ENCODE measurements at places on chromosomes 7 and 10. TPM values are rescaled to one million over a fixed set of nuclear protein-coding genes. Genes with fewer than 3 reads are reported as not detected.

- DNase-seq, result no peak
Observed at GRCh38 chr10:70771311-70772194, 13.6 kb downstream of the TBATA start.

GRCh38 chr7:37781156-37781555 lies 67.2 kb upstream of the NME8 start:
- no peak for DNase-seq

DNA sequence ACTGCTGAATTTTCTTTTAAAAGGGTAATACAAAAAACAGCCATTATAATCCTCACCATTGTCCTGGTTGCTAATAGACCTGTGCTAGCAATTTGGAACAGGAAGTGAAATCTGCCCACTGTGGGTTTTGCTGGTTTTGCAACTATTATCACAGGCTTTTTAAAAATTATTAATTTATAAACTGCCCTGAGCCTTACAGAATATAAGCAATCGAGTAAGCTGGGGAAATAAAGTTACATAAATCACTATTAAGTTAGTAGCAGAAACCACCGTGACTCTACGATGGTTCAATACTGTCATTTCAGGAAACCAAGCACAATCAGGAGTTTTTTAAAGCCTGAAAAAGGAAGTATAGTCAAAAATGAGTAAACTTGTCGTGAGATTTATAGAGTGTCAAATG lies 62.3 kb downstream of the TMEM26 start:
- DNase-seq, result no peak

DNA sequence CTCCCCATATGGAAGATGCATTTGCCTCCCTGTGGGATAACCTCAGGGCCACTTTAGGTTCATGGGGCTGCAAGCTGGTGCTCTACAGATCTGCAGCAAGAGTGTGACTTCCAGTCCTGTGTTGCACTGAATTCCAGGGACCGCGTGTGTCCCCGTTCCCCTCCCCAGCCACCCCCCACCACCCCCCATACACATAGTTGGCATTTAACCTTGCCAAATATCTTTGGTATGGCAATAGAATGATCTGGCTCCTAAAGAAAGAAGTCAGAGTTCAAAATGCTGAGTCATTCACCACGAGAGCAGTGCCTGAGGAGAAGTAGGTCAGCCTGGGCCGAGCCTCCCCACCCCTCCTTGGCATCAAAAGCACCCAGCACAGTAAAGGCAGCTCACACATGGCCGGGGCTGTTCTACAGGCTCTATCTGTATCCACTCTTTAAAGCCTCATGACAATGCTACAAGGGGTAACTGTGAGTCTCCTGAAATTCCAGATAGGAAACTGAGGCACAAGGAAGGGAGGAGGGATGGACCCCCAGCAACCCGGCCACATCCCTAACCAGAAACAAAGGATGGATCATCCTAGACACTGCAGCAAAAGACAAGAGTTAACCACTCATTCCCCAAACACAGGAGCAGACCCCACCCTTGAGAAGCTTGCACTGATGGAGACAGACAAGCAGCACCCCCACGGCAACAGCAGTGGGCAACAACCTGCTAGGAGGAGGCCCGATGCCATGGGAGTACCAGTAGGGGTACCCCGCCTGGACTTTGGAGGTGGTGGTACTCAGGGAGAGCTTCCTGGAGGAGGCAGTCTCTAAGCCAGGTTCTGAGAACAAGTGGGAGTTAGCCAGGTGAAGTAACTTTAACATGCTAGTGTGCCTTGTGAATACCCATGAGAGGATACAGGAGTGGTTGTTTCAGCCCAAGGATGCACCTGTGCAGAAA lies 70.3 kb upstream of the NANOS1 start:
- no peak for DNase-seq

DNA sequence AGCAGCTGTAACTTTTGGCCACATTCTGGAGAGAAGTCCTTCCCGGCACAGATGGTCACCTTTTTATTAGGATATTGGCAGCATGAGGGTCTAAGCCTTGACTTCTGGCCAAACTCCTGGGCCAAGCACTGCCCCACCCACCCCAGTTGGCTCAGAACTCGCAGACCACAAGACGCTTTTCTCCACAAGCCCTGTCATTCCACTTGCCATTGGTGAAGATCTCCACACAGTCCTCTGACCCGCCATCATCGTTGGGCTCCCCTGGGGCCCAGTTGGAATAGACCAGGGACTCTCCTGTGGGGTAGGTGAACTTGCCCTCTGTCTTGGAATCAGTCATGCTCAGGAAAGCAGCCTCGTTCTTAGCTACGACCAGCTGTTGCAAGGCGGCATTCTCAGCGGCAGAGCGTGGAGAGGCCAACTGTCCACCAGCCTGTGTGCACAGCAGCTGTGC lies 11.2 kb downstream of the SFTPD start:
- DNase-seq, result no peak

DNA sequence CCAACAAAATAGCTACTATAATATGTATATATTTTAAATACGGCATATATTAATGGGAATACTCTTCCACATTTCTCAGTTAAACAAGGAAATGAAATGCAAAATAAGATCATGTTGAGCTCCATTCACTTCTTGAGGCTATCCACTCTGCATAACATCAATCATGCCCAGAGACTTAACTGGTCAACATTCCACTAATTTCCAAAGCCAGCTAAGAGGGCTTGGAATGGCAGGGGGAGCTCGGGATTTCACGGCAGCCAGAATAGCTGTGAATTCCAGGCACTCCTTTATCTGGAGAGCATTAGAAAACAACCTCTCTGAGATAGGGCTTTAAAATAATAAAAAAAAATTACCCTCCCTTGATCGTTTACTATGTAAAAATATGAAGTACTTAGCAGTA lies 194.9 kb upstream of the CDCA7L start:
- DNase-seq, result no peak

- DNase-seq, result no peak
Observed at GRCh38 chr10:26914898-26915297, 54.1 kb upstream of the ABI1 start.

DNA sequence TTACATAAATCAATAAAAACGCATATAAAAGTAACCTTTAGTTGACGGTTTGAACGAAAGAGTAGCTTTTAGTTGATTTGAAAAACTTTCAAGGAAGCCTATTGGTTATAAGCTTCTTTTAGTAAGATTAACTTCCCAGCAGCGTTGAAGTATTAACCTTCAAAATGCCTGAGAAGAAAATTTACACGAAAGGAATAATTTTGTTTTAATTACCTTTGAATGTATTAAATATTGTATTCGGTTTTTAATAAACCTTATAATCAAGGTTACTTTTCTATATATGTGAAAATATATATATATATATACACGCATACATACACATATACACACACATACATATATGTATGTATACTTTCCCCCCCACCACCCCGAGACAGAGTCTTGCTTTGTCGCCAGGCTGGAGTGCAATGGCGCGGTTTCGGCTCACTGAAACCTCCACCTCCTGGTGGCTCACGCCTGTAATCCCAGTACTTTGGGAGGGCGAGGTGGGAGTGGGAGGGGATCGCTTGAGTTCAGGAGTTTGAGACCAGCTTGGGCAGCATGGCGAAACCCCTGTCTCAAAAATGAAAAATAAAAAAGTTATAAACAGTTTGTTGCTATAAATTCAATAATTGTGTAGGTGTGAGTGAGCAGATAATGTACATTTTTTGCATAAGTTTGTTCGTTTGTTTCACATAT lies 57.6 kb upstream of the EZH2 start:
- no peak for DNase-seq

GRCh38 chr7:76285604-76286374 lies 16.7 kb upstream of the HSPB1 start:
- DNase-seq, result no peak

- no peak for DNase-seq
Observed at GRCh38 chr10:77263700-77264099, 373.9 kb downstream of the KCNMA1 start.

GRCh38 chr10:51137756-51138529 lies 63.7 kb downstream of the PRKG1 start:
- no peak for DNase-seq

- DNase-seq, result no peak
Observed at GRCh38 chr7:137670222-137671064, 176.3 kb downstream of the DGKI start.

DNA sequence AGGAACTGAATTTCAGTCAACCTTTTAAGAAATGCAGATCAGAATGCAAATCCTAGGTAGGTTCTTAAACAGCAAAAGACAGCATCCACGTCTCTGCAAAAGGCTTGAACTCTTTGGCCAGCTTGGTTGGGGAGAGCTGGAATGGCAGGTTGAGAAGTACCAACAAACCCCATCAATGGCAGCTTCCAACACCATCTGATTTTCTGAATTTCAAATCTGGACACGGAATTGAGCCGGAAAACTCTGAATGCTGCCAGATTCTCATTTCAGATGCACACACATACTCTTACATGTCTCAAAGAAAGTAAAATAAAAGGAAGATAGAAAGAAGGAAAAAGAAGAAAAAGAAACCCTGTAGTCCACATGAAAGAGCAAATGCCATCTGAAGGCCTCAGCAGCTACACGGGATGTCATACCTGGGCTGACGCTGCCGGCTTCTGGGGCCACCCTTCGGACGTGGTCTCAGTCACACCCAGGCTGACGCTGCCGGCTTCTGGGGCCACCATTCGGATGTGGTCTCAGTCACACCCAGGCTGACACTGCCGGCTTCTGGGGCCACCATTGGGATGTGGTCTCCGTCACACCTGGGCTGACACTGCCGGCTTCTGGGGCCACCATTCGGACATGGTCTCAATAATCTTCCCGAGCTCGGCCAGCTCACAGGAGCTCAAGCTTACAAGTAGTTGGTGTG lies 165.3 kb downstream of the PTPRN2 start:
- no peak for DNase-seq

DNA sequence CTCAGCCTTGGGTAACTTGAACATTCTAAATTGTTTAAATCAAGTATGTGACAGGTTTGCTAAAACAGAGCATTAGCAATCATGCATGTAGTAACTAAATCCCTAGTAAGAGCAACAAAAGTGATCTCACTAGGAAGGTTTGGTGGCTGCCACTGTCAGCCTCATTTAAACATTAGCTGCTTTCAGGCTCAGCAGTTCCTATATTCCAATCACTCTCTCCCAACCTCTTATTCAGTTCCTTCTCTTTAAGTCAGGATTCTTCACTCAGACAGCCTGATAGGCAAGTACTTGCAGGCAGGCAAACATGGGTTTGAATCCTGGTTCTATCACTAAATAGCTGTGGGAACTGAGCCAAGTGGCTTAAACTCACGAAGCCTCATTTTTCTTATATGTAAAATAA lies 3.6 kb downstream of the CREB3L2 start:
- no peak for DNase-seq

The CYP26C1 gene
- not detected for polyA plus RNA-seq

The NAMPT gene
- 19.5 TPM for polyA plus RNA-seq

The FAM24B gene
- polyA plus RNA-seq, result 2.0 TPM

The TRRAP gene
- polyA plus RNA-seq, result 20.3 TPM
